NCI-H82 (cell line): ENCODE measurements at places on chromosomes 7 and 10.

DNA sequence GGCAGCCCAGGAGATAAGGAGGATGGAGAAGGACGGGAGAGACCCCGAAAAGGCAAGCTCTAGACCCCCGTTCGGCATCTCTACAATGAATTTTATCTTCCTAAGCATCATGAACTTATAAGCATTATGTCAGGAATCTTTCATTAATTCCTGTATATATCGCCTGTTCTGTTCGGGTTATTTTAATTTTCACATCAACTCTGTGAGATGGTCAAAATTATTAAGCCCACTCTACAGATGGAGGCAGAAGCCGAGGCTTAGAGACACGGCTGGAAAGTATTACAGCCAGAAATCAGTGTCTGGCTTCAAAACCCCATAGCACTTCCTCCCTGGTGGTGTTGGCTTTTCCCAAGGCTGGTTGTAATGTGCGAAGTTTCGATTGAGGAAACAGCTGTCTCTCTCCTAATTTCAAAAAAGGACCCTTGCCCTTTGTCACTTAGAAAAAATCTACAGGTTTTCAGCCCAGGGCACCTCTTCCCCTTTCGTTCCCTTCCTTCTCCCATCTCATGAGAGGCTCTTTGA, 1.5 kb upstream of the GRM8 start:
- DNase-seq: peak; percentile 8

- no peak for DNase-seq
Measured at GRCh38 chr7:34036051-34036920, 130.9 kb downstream of the BMPER start.

- DNase-seq: no peak
Measured at GRCh38 chr7:2812831-2813230, 31.3 kb downstream of the GNA12 start.

DNA sequence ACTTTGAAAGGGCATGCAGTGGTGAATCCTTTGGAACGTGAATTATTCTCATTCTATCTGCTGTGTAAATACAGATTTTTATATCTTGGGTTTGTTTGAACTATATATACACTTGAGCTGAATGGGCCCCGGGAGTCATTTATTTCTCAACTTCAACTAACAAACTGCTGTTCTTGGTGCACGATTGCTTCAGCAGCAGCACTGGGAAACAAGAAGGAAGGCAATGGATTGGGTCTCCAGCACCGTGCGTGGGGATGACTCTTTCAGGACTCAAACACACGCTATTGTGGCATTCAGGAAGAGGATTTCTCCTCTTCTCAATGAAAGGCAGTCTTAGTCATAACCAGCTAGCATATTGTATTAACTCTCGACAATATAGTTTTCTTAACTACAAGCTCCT, 226.0 kb upstream of the NFE2L3 start:
- DNase-seq: no peak

DNA sequence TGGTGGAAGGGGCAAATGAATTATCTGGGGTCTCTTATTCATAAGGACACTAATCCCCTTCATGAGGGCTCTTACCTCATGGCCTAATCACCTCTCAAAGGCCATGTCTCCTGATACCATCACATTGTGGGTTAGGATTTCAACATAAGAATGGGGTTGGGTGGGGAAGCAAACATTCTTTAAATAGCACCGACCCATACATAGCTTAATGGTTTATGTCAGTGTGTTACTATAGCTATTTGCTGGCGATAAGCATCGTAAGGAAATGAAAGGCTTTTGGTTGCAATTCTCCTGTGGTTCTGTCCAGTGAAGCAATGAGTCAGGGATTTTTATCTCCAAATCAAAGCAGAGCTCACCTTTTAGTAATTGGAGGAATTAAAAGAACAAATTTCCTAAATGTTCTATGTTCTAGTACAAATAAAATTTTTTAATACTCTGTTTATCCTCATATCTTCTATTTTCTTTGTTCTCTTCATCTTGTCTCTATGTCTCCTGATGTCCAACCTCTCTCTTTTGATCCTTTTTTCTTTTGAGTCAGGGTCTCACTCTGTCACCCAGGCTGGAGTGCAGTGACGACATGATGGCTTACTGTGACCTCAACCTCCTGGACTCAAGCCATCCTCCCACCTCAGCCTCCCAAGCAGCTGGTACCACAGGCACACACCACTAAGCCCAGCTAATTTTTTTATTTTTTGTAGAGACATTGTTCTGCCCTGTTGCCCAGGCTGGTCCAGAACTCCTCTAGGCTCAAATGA, 57.0 kb upstream of the GLCCI1 start:
- peak; percentile 14 for DNase-seq

DNA sequence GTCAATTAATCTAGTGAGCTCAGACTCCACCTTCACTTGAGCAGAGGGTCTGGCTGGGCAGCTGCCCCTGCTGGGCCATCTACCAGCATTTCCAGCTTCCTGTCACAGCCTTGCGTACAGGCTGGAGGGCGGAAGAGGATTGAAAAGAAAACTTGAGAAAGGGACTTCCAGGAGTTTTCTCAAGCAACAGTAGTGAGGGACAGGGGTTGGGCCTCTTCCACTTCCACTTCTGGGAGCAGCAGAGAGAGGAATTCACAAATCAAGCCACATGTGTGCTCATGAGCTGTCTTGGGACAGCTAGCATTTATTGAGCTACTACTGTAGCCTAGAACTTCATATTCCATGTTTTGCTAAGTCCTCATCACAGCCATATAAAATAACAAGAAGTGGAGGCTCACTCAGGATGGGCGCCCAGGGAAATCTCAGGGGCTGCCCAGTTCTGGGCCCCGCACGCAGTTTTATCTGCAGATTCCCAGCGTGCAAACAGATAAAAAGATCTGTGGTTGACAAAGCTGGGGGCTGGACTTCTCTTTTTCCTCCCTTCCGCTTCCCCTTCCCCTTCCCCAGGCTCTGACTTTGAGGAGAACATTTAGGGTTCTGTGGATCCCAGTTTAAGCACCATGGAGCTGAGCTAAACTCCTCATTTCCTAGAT, 135.8 kb downstream of the RGS10 start:
- DNase-seq: no peak

- no peak for DNase-seq
Measured at GRCh38 chr7:103632972-103633371, 187.0 kb upstream of the SLC26A5 start.

DNA sequence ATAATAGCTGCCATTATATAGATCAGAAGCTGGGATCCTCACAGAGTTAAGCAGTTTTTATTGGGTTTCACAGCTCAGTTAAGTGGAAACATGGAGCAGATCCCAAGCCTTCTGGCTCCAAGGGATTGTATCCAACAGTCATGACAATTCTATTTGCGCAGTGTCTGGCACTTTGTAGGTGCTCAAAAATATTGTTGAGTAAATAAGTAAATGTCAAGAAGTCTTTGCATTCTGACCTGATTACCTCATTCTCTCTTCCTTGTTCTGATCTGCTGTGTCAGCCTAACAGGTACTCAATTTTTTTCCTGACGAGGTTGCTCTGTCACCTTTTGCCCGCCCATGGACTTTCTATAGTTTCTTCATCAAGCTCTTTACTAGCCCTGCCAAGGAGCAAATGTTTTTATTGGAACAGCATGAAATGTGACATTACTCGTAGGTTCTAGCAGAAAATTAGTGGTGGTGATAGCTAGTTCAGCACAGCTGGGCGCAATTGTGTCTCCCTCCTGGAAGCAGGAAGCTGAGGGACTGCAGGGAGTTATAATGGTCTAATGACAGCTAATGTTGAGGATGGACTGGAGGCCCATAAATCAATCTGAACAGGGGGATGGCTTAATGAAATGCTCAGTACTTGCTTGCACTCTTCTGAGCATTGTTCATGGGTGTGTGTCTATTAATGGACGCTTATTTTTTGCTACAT, 680.2 kb downstream of the CCSER2 start:
- DNase-seq: peak; percentile 13

DNA sequence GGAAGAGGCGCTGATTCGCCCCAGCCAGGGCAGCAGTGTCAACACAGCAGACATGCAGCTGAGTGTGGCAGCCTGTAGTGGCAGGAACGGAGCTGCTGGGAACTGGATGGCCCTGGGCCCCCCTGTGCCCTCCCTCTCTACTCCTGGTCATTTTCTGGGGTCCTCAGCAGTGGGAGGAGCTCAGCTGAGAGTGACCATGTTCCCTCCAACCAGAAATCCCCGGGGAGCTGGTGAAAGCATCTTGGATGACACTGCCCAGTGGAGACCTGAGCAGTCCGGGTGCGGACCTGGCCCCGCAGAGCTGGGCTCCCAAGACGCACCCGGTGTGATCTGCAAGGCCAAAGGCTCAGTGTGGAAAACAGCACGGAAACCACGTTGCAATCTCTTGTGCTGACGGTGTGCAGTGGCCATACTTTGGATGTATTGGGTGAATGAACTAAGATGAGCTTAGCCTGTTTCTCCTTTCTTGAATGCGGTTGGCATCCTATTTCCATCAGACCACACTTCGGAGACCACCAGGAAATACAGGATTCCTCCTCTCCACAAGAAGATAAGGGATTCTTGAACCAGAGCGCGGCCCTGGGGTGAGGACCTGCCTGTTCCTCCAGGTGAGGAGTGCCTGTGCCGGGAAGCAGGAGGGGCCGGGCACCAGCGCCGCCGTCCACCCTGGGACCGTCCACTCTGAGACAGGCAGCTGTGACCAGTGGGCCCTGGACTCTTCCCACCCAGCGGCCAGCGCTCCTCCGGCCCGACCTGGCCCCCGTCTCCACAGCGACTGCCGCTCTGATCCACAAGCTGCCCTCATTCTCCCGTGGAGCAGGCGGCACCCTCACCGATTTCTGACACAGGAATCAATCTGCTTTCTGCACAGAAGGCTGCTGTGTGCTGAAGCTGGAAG, 93.5 kb upstream of the DIP2C start:
- DNase-seq: no peak

- DNase-seq: no peak
Measured at GRCh38 chr7:69228212-69228811, 370.0 kb upstream of the AUTS2 start.

GRCh38 chr7:99623091-99623693, 6.4 kb downstream of the ZSCAN25 start:
- no peak for DNase-seq

- DNase-seq: no peak
Measured at GRCh38 chr7:117888627-117889026, 15.4 kb upstream of the CTTNBP2 start.

DNA sequence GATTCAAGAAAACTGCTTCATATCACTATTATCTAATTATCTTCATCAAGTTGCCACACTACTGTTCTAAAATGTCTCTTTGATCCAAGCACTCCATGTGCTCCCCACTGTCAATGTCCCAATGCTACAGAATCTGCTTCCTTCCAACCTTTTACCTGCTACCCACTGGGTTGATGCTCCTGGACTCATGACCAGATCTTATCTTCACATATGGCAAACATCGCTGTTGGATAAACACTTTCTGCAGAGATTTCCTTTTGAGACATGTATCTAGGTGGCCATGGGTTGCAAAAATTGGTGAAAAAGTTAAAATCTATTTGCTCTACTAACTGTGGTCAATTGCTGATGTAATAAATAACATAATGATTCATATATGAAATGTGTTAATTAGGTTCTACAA, 24.5 kb upstream of the SEMA3C start:
- no peak for DNase-seq
